ENCODE measurements at places on chromosomes 7 and 10.
A peak's percentile ranks its signal among the peaks of the same experiment; 100 is the strongest.

DNA sequence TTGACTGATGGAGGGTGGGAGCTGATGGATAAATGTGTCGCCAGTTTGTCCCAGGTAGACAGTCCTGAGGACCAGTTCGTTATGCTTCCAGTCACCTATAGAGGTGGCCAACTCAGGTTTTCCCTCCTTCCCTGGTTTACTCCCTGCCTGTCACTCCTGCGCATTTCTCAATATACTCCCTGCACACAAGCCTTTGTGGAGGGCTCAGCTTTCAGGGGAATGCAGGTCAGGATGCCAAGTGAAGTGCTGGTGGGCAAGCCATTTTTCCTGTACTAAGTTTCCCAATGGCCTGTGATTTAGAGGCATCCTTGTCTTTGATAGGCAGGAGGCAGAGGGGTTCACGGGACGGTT lies 473.5 kb upstream of the ZMIZ1 start:
- no peak for DNase-seq

GRCh38 chr10:69222157-69223027 lies 2.3 kb downstream of the HKDC1 start:
- no peak for DNase-seq

- no peak for DNase-seq
Observed at GRCh38 chr7:28580665-28581064, 168.3 kb downstream of the CREB5 start.

DNA sequence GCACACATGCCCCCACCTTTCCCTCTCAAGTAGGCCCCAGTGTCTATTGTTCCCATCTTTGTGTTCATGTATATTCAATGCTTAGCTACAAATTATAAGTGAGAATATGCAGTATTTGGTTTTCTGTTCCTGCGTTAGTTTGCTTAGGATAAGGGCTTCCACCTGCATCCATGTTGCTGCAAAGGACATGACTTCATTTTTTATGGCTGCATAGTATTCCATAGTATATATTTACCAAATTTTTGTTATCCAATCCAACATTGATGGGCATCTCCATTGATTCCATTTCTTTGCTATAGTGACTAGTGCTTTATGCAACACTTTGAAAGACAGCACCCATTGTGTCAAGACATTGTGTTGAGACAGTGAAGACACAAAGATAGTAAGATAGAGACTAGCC lies 19.0 kb upstream of the ABCB4 start:
- no peak for DNase-seq

- no peak for DNase-seq
Observed at GRCh38 chr10:26335574-26336093, 102.5 kb upstream of the APBB1IP start.

GRCh38 chr7:12089951-12090756 lies 120.9 kb upstream of the TMEM106B start:
- no peak for DNase-seq

- DNase-seq = no peak
Observed at GRCh38 chr7:30648744-30649540, 33.3 kb downstream of the CRHR2 start.

GRCh38 chr10:24417053-24417452 lies 208.1 kb downstream of the KIAA1217 start:
- no peak for DNase-seq

DNA sequence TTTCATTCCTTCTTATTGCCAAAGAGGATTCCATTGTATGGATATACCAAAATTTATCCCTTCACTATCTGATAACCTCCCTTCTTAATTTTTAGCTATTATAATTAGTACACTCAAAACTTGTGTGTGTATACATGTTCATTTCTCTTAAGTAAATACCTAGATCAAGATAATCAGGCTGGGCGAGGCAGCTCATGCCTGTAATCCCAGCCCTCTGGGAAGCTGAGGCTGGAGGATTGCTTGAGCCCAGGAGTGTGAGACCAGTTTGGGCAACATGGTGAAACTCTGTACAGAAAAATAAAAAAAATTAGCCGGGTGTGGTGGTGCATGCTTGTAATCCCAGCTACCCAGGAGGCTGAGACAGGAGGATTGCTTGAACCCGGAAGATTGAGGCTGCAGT lies 15.8 kb upstream of the ACHE start:
- DNase-seq = no peak

GRCh38 chr7:79730971-79731370 lies 277.5 kb upstream of the MAGI2 start:
- DNase-seq = no peak

DNA sequence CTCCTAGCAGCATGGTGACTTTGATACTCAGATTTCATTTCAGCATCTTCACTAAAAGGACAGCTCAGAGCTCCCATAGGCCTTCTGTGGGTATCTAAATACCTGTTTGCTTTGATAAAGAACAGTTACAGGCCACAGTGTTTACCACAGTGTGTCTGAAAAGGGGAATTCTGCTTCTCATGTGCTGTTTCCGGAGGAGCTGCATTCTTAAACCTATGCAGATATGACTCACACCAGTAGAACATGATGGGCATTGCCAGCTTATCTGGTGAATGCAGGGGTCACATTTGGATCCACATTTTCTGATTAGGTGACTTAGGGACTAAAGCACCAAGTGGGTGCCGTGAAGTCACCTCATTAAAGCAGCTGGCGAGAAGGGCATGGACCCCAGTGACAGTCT lies 52.6 kb downstream of the TRRAP start:
- no peak for DNase-seq

- DNase-seq = no peak
Observed at GRCh38 chr7:25456467-25457171, 228.3 kb upstream of the NPVF start.

DNA sequence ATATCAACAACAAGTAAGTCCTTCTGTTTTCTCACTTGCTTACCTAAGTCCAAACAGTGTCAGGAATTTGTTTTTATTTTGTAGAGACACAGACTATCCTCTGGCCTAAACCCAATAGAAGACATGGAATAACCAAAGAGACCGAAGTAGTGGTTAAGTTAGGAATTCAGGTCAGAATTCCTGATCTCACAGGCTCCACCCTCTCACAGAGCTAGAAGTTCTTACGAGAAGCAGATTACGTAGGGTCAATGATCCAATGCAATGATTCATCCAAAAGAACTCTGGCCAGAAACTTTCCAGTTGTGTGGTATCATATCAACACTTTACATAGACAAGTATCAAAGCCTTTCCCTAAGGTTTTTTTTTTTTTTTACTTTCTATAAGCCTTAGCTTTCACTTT lies 73.8 kb downstream of the IQUB start:
- no peak for DNase-seq

- DNase-seq = no peak
Observed at GRCh38 chr7:86668315-86668714, 24.6 kb downstream of the GRM3 start.

- no peak for DNase-seq
Observed at GRCh38 chr7:13848681-13849131, 140.8 kb downstream of the ETV1 start.

GRCh38 chr7:130441408-130441869 lies 623 bp upstream of the CEP41 start:
- DNase-seq = peak; percentile 99

DNA sequence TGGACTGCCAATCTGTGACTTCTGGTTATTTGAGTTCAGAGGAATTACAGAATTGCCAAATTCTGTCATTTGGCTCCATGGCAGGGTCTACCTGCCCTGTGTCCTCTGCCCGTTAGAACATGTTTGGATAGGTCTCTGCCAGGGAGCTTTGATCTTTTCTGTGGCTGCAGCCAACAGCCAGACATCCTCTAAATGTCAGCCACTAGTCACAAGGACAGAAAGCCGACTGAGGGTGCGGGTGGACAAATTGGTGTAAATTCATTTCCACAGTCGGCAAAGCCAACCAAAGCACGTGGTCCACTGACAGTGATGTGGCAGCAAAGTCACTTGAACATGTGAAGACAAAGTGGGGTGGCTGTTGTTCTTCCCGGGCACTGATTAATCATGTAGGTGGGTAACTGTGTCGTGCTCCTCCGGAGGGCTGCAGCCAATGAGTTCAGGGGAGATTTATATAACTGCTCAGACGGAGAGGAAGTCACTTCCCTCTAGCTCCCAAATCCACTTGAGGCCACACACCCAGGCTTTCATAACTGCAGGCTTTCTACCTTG lies 26.7 kb upstream of the CAMK1D start:
- no peak for DNase-seq

DNA sequence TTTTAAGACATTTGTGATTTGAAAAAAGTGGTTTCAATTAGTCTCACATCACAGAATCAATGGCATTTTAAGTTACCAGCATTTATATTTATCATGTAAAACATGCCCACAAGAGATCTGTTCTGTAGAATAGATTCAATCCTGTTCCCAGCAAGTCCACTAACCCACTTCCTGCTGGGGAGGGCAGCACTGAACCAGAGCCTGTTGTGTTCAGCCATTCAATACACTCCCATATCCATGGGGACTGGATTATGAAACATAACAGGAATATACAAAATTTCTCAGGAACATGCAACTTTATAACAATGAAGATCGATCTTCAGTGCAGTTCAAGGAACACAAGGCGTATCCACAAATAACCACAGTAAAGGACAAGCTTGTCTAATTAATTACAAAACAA lies 24.4 kb upstream of the ANK3 start:
- DNase-seq = no peak

DNA sequence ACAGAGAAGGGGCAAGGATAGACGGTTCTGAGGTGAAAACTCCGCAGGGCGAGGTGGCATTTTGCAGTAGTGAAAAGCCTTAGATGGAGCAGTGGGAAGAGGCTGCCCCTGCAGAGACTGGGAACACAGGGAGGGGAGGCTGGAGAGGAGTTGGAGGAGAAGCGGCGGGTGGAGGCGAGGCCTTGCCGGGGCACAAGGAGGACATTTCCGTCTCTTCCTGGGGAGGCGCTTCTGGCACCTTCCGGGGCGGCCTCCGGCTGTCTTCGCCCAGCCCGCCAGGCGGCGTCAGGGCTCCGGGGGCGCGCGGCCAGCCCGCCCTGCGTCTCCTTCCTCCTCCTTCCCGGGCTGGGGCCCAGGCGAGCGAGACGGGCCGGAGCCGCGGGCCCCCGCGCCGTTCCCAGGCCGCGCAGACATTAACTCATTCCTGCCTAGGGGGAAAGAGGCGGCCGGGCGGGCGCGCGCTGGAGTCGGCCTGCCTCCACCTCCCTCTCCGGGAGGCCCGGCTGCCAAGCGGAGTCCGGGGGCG lies 42.7 kb downstream of the LDB3 start:
- peak; percentile 7 for DNase-seq

- peak; percentile 47 for DNase-seq
Observed at GRCh38 chr7:21261627-21262594, 166.0 kb upstream of the SP4 start.

GRCh38 chr7:142774826-142775225 lies 4.1 kb downstream of the PRSS2 start:
- DNase-seq = no peak

- DNase-seq = no peak
Observed at GRCh38 chr10:121926671-121927317, 1.0 kb downstream of the ATE1 start.

DNA sequence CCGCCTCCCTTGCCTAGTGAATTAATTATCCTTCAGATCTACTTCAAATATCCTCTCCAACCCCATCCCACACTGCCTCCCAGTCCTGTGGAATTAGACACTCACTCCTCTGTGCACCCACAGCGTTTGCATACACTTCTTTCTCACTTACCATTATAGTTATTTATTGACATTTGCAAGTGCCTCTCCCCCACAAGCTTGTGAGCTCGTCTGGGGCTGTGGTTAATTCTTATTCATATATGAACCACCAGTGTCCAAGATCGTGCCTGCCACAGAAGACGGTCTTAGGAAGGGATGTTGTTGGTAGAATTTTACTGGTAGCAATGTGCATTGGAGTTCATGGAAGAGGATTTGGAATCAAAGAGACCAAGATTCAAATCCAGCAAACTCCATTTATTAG lies 68.1 kb upstream of the AOAH start:
- no peak for DNase-seq

DNA sequence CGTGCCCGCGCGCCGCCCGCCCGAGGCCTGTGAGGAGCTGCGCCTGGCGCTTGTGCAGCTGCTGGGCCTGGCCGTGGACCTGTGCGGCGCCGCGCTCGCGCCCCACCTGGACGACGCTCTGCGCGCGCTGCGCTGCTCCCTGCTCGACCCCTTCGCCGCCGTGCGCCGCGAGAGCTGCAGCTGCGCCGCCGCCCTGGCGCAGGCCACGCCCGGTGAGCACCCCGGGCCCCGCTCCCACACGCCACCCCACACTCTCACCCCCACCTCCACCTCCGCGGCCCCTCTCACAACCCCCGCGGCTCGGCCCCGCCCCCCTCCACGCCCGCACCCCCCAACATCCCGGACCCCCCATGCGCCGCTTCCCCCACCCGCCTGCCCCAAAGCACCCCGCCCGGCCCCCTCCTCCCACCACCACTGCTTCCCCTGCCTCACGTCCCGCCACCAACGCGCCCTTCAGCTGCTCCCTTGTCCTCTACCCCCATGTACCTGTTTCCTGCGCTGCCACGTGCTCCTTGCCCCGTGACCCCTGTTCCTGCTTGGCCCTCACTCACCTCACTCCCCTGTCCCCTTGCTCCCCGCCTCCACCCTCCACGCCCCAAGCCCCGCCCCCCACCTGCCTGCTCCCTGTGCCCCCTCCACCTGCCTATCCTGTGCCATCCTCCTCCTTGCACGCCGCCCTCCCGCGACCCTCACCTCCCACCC lies at the start of gene PRKAR1B:
TSS of gene PRKAR1B (minus strand) at position 178 of the 702 bp plus-strand sequence. CDS start 15,776 bp downstream, outside the sequence.
- DNase-seq = no peak

Measured in NCI-H748 treated with DMSO at 0.1 percent for 48 hours (cell line).